Muscle of leg (tissue), 16 donors: ENCODE measurements at places on chromosomes 7 and 10. TPM values are rescaled to one million over a fixed set of nuclear protein-coding genes. Genes with fewer than 3 reads are reported as not detected.

Gene ZNF273
- 5.4 TPM for total RNA-seq

Gene ACTL6B
- total RNA-seq = not detected

Gene ZNF33B
- 17.1 TPM for total RNA-seq

Gene SLC26A4
- total RNA-seq = 0.75 TPM

Gene SNX10
- 1.2 TPM for total RNA-seq

DNA sequence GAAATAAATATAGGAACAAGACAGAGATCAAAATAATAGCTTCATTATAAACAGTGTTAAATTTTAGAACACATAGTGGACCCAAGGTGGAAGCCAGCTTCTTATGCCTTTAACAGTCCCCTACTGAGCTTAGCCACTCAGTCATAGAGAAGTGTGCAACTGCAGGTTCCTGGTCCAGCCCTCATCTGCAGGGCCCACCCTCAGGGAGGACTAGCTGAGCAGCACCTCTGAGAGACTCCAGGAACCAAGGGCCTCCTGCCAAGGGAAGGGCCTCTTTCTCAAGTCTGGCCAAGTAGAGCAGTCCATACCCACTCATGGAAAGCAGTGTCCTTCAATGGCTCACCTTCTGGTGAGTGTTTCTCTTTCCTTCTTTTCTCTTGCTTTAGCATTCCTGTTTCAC lies 173.7 kb upstream of the PRPS1L1 start:
- H3K27ac ChIP-seq = peak overlapping the region; percentile 49
- no peaks in the 10 kb centered on the region for H3K4me1 ChIP-seq
- DNase-seq = peak; percentile 37
- no peaks in the 10 kb centered on the region for H3K27me3 ChIP-seq
- H3K4me3 ChIP-seq = no peak overlapping the region
- no peaks in the 10 kb centered on the region for H3K36me3 ChIP-seq

GRCh38 chr10:103470761-103471653 lies 8.0 kb downstream of the CALHM3 start:
- peaks cover 11% of the 10 kb centered on the region for H3K4me1 ChIP-seq
- no peak overlapping the region for H3K4me3 ChIP-seq
- H3K36me3 ChIP-seq = no peaks in the 10 kb centered on the region
- no peak overlapping the region for H3K27ac ChIP-seq

DNA sequence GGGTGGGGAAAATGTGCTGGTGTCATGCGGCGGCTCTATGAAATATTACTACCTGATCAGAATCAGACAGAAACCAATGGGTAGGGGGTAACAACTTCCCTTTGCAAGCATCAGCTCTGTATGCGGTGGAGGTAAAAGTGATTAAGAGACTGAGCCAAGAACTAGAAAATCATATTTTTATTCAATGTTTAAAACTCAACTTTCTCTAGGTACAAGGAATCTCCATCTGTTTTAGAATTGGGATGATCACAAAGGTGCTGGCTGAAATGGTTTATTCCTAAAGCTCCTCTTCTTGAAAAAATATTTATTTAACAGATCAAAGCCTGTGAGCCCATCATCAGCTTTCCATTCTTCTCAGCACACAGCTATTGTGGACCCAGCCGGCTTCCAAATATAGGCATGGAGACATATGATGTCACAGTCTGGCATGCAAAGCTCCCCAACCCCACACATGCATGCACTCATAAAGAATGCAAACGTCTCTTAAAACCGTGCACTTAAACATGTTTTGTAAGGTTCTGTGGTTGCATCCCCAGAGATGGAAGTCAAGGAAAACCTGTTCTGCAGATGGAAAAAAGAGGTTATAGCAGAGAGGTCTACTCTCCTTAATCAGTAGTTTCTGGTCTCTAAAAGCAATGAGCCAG lies 126.0 kb downstream of the SKIDA1 start:
- H3K4me3 ChIP-seq = no peak overlapping the region
- peaks cover 11% of the 10 kb centered on the region for H3K4me1 ChIP-seq
- H3K27me3 ChIP-seq = no peaks in the 10 kb centered on the region
- DNase-seq = peak; percentile 96

DNA sequence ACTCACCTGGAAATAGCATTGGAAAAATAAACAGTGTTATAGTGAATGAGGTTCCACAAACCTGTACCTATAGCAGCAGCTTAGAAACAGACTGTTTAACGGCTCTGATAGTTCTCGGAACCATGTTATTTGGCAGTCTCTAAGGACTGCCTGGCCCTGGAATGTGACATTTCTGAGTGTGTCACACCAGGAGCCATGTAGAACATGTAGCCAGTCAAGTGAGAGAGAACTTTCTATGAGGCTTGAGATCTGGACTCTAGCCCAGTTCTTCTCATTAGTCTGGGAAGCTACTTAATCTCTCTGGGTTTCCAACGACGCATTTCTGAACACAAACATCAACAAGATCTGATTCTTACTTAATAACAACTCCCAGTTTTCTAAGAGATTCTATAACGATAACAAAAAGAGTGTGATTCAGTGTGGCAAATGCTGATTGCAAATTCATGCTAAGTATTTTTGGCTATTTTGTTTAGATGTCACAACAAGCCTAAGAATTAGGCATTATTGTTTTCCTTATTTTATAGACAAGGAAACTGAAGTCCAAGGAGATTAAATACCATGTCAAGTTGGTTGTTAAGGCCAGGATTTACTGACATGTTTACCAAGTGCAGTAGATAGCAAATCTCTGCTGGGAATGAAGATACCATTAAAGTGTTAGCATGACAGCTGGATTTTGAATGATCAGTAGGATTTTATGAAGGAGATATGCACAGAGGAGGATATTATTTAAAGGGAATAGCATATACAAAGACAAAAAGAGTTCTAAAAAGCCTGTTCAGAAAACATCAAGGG lies 47.2 kb downstream of the APBB1IP start:
- no peaks in the 10 kb centered on the region for H3K4me1 ChIP-seq
- peak; percentile 61 for DNase-seq
- no peaks in the 10 kb centered on the region for H3K36me3 ChIP-seq

DNA sequence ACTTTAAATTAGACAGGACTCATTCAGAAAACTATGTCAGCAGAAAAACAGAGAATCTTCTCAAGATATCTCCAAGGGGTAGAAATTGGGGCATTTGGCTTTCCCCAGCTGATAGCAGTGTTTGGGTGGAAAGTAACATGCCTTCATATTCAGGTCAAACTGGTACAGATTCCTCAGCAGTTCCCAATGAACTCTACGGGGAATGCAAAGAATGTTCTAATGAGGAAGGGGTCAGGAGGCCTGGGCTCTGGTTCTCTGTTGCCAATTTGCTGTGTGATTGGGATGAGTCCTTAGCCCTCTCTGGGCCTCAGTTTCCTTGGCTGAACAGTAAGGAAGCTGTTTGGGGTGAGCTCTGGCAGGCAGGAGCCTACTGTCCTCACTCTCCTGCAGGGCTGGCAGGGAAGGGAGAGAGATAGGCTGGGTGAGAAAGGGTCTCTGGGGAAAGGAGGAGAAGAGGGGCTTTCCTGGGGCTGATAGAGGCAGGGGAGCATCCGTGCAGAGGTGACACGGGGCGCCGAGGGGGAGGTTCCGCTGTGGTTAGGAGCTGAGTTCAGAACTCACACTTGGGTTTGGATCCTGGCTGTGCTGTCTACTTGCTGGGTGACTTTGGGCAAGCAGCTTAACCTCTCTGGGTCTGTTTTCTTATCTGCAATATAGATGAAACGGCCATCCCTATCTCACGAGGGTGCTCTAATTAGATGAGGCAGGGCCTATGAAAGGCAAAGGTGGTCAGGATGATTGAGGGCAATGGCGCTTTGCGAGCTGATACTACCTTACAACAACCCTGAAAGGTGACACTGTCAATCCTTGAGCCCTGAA lies 45.1 kb downstream of the SPOCK2 start:
- H3K4me3 ChIP-seq = no peak overlapping the region
- H3K27ac ChIP-seq = no peak overlapping the region
- no peaks in the 10 kb centered on the region for H3K36me3 ChIP-seq
- DNase-seq = no peak
